ENCODE measurements at places on chromosomes 6 and 20. TPM values are rescaled to one million over a fixed set of nuclear protein-coding genes. Genes with fewer than 3 reads are reported as not detected.

GRCh38 chr20:37484331-37484730 lies 36.7 kb upstream of the NNAT start:
- DNase-seq: no peak
- H3K27me3 ChIP-seq: peaks cover 32% of the 10 kb centered on the region
- H3K4me3 ChIP-seq: no peak overlapping the region
- no peaks in the 10 kb centered on the region for H3K36me3 ChIP-seq
- no peak overlapping the region for H3K27ac ChIP-seq

DNA sequence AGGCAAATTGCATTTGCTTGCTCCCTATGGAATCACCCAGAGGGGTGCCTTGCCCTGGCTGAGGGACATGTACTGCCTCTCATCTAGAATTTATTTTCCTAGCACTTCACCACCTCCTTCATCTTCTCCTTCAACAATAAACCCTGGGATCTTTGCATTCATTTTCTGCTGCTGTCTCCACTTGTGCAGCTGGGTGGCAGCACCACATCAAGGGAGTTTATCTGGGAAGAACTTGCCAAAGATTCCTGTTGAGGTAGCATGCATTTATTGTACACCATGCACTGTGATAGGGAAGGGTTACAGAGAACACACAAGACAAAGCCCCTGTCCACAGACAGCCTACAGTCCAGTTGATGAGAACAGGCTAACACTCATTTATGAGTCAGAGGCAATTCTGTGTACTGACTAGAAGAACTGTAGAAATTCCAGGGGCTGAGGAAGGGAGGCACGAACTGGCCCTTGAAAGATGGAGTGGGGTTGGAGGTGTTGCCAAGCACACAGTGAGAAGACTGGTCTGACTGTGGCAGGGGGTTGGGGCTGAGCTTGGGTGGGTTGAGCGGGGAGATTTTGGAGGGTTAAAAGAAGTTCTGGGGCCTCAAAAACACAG lies 17.5 kb downstream of the C20orf173 start:
- no peak overlapping the region for H3K4me3 ChIP-seq
- DNase-seq: peak; percentile 47
- H3K27me3 ChIP-seq: no peaks in the 10 kb centered on the region
- peaks cover 11% of the 10 kb centered on the region for H3K4me1 ChIP-seq
- no peak overlapping the region for H3K27ac ChIP-seq

Gene GTSF1L
- not detected for total RNA-seq

DNA sequence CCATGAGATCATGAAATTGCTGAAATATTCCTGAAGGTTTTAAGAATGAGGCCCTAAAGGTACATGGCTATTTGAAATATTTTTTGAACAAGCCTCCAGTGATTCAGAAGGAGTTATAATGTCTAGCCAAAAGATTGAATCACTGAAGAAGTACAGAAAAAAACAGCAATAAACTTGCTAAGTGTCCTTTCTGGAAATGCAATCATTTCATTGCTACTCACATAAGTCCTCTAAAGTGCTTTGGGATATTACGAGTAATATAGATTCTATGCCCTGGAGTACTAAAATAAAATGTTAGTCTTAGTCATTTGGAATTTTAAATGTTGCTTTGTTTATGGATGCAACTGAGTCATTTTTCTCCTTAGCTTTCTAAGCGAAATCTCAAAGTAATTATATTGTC lies 32.7 kb downstream of the CENPW start:
- H3K4me1 ChIP-seq: no peaks in the 10 kb centered on the region
- H3K36me3 ChIP-seq: no peaks in the 10 kb centered on the region
- DNase-seq: peak; percentile 21
- H3K27ac ChIP-seq: no peak overlapping the region
- H3K27me3 ChIP-seq: no peaks in the 10 kb centered on the region
- H3K4me3 ChIP-seq: no peak overlapping the region

DNA sequence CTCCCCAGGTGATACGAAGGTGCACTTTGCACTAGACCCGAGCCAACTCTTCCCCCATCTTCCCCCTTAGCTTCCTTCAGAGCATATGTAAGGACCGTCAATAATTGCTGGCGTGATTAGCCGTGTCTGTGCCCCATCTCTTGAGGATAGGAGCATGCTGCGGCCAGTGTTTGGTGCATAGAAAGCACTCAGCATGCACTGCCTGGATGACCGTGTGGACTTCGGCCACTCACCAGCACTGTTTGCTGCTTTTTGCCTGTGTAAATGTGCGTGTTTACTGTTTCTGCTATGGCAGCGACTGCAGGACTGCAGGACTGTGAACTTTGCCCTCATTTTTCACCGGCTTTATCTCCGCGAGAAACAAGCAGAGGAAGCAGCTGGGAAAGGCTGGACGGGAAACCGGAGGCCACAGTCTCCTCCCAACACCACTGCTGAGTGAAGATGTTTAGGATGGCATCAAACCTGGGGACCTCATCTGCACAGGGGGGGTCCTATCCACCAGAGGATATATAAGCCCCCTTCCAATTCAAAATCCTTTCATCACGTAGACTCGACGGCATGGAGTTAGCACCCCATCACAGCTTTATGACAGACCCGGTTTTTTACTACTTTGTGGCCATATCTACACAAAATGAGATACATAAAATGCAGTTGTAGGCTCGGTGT lies 150.6 kb upstream of the AFDN start:
- no peaks in the 10 kb centered on the region for H3K27me3 ChIP-seq
- H3K36me3 ChIP-seq: no peaks in the 10 kb centered on the region
- H3K4me3 ChIP-seq: no peak overlapping the region
- no peak for DNase-seq
- H3K4me1 ChIP-seq: no peaks in the 10 kb centered on the region
- no peak overlapping the region for H3K27ac ChIP-seq

- DNase-seq: no peak
- no peaks in the 10 kb centered on the region for H3K27me3 ChIP-seq
- H3K4me3 ChIP-seq: no peak overlapping the region
- no peaks in the 10 kb centered on the region for H3K36me3 ChIP-seq
- H3K27ac ChIP-seq: no peak overlapping the region
Observed at GRCh38 chr6:147061252-147061651, 143.0 kb upstream of the STXBP5 start.

Gene CRISP3
- not detected for total RNA-seq

- no peak overlapping the region for H3K4me3 ChIP-seq
- no peaks in the 10 kb centered on the region for H3K36me3 ChIP-seq
- DNase-seq: no peak
- no peaks in the 10 kb centered on the region for H3K4me1 ChIP-seq
- H3K27me3 ChIP-seq: no peaks in the 10 kb centered on the region
Observed at GRCh38 chr6:6509284-6509683, 79.2 kb upstream of the LY86 start.

DNA sequence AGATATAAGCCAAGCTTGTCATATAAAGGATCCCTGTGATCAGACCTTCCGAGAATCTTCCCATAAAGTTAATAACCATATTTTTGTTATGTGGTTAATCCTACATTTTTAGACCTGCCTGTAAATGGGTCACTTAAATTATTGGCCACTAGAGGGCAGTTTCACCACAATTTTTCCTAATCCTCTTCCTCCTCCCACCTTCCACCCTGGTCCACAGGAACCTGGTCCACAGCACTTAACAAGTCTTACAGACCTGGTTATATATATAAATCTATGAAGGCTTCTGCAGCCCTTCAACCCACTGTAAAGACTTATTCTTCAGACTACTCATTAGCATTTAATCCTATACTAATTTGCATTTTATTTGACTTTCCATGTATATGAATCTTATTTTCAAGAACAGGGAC lies 28.3 kb downstream of the MRS2 start:
- no peaks in the 10 kb centered on the region for H3K36me3 ChIP-seq
- peak; percentile 54 for DNase-seq
- H3K27ac ChIP-seq: no peak overlapping the region
- peaks cover 3% of the 10 kb centered on the region for H3K4me1 ChIP-seq
- no peaks in the 10 kb centered on the region for H3K27me3 ChIP-seq

Gene PTPRT
- total RNA-seq: not detected

Gene GPR63
- total RNA-seq: 0.36 TPM

DNA sequence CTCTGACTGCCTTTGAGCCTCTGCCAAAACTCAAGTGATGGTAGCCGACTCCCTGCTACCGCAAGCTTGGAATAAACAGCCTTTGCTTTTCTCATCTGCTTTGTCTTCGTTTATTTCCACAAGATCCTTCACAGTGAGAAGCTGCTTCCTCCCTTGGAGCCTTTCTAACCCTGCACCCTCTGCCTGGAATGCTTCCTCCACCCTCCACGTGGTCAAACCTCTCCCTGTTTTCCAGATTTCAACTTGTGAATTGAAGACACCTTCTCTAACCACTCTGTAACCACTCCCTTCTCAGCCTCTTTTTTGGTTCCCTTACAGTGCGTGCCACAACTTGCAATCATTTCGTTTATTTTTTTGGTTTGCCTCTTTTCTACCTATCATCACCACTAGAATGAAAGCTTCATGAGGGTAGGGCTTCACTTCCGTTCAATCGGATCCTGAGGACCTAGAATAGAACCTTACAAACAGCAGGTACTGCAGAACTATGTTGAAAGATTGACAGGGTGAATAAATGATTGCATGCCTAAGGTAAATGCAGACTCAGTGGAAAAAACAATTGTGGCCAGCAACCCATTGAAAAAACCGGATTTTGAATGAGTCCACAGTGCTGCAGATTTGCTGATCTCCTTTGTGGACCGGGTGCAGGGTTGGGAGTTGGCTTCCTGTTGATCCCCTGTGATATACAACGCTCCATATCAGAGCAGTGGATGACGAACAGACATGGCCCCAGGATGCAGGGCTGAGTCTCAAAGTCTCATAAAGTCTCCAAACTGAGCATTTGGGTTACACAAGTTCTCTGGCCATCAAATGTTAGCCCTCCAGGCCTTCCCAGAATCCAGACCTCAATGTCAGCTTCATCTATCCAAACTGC lies 51.0 kb upstream of the HIVEP1 start:
- no peaks in the 10 kb centered on the region for H3K36me3 ChIP-seq
- H3K27ac ChIP-seq: no peak overlapping the region
- H3K27me3 ChIP-seq: no peaks in the 10 kb centered on the region
- DNase-seq: no peak
- no peak overlapping the region for H3K4me3 ChIP-seq
- H3K4me1 ChIP-seq: no peaks in the 10 kb centered on the region
